ENCODE measurements at places on chromosomes 6 and 20.

GRCh38 chr20:25466846-25467245, 59.4 kb downstream of the GINS1 start:
- no peak for DNase-seq

GRCh38 chr20:23136893-23137745, 51.0 kb upstream of the CD93 start:
- DNase-seq, result no peak

DNA sequence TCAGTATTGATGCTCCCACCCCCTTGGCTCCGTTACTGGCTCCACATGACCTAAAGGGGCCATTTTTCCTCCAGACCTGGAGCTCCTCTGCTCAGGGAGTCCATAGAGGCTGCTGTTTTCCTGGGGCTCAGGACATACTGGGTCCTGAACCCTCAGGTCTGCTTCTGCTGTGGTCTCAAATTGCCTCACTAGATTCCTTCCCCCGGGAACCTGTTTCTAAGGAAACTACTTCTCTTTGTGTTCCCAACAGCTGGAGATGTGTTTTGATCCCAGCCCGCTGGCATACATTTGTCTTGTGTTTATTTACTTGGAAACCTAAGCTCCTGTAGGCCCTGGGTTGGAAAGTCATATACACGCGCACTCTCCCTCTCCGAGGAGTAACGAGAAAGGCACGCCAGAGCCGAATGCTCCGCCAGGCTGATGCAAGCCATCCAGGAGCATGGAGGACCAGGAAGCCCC, 222.8 kb downstream of the UST start:
- no peak for DNase-seq

DNA sequence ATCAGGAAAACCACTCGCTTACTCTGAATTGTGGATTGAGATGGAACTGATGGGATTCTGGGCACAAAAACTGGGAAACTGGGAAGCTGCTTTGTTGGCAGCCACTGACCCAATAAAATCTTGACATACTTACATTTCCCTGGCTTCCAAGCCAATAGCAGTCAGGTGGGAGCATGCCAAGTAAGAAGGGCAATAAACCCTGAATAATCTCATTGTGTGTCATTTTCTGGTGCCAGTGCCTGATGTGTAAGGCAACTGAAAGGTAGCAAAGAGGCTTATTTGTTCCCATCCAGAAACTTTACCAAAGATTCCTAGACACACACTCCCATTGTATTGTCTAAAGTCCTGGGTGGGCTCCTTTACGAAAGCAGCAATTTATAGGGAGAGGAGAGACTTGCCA, 93.2 kb downstream of the TBX18 start:
- no peak for DNase-seq

- DNase-seq, result no peak
Observed at GRCh38 chr20:57558614-57559288, 2.2 kb upstream of the PCK1 start.

DNA sequence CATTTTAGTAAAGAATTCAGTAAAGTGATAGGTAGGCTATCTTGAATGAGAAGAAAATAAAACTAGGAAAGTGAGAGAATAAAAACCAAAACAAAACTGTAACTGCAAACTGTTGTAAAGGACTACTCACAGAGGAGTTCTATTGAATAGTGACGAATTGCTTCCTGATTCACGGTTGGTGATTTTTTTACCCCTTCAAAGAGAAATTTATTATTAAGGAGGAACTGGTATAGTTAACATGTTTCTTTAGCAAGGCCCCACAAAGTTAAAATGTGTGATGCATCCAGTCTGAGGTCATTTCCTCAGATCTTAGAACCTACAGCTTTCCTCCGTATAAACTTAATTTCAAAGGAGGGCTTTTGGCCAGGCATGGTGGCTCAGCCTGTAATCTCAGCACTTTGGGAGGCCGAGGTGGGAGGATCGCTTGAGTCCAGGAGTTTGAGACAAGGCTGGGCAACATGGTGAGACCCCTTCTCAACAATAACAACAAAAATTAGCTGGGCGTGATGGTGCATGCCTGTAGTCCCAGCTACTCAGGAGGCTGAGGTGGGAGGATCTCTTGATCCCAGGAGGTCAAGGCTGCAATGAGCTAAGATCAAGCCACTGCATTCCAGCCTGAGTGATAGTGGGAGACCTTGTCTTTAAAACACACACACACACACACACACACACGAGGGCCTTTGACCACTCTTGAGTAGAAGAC, 8.3 kb downstream of the PRDM1 start:
- DNase-seq, result no peak
